ENCODE measurements at places on chromosomes 4 and X.

- DNase-seq, result no peak
Measured at GRCh38 chr4:76883147-76883546, 14.8 kb downstream of the SOWAHB start.

- DNase-seq, result no peak
Measured at GRCh38 chr4:37597034-37597433, 89.1 kb downstream of the RELL1 start.

GRCh38 chr4:156992943-156993342 lies 21.3 kb upstream of the PDGFC start:
- no peak for DNase-seq

- no peak for DNase-seq
Measured at GRCh38 chrX:17024886-17025285, 78.4 kb downstream of the REPS2 start.

DNA sequence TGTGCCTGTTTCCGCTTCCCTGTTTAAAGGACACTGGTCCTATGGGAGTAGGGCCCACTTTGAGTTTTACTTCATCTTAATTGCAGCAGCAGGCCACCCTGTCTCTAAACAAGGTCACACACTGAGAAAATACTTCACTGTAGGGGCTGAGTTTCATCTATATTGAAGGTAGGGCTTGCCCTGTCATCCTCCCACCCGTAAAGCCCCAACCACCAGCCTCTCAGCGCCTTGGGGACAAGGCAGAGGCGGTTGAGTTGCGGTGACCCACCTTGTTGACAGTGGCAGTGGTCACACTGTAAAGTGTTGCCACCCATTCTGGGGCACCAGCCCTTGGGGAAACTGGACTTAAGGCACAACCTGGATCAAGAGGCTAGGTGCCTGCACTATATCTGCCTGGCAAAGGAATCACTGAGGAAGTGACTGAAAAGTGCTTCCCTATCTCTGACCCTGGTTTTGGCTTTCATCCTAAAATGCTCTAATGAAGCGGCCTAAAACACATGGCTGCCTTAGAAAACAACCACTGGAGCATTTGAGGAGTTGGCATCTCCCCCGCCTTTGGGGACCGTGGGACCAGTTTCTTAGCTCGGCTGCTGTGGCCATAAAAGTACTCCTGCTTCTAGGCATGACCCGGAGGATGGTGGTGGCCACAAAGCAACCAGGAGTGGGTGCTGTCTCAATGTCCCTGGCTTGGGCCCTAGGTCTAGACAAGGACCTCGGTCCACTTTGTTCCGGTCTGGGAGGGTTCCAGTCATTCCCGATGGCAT lies 7.8 kb upstream of the WDR1 start:
- no peak for DNase-seq

Data from NCI-H2029 (cell line).